ENCODE measurements at places on chromosomes 2 and 18.
A peak's percentile ranks its signal among the peaks of the same experiment; 100 is the strongest.

DNA sequence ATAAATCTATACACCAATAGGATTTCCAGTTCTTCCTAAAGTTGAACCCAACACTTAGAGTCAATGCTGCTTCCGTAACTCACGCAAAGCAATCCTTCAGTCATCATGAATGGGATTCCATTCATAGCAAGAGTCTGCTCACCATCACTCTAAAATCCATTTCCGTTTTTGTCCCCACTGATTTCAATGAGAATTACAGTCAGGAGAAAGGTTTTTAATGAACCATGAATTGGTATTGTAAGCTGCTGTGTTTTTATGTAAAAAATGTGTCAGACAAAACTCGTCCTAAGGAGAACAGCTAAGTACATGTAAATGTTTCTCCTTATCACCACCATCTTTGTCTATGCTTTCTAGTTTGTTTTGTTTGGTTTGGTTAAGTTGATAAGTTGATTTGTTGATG lies 391.5 kb downstream of the IRS1 start:
- DNase-seq = peak; percentile 91

DNA sequence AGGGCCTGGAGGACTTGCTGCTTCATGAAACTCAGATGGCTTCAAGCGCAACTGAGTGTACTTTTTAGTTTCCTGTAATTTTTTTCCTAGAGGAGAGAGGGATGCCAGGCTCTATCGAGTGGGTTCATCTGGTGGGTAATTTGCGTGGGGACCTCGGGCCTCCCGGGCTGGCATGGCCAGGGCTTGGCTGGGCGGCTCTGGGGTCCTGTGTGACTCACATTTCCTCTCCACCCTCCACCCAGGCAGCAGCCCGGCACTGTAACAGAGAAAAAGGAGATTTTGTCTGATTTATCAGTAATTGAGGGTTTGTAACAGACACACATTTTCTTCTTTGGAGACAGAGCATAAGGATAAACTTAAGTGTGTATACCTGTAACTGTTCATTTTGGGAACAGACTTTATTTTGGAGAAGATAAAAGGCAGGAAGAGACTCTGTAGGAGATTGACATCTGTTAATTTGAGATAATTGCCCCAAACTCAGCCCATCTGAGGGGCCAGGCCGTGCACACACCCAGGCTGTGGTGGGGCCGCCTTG lies 64.3 kb downstream of the NFATC1 start:
- DNase-seq = no peak

DNA sequence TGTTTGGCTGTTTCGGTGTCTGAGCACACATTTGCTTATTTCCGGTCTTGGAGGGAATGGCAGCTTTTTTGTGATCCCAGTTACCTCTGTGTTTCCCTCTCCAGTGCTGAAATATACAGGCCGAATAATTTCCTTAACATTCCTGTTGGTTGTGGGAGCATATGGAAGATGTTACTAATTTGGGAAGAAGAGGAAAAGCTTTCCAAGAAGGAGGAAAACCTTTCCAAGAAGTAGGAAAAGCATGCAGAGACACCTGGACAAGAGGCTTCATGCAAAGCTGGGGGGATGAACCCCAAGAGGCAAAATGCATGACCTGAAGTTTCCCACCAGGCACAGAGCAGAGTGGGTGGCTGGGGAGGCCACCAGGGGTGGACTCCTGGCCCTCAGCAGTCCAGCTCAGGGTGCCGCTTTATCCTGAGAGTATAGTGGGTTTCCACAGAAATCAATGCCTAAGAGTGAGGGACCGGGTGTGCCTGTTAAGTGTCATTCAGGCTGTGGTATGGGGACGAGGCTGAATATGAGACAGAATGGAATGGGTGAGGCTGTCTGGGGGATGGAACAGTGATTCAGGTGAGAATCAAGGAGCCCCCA lies 25.5 kb upstream of the GNAL start:
- DNase-seq = no peak

DNA sequence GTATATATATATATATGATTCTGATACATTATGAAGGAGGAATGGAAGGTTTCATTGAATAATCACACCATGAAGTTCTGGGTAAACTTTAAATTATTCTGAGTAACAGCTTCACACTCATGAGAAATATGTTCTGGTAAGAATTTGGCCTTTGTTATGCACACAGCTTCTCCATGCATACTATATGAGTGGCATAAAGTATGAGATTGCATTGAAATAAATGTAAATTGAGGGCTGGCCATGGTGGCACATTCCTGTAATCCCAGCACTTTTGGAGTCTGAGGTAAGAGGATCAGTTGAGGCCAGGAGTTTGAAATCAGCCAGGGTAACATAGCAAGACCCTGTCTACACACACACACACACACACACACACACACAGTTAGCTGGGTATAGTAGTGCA lies 50.0 kb upstream of the ARL5A start:
- DNase-seq = no peak

- DNase-seq = no peak
Measured at GRCh38 chr2:46273225-46273863, 23.9 kb upstream of the EPAS1 start.

Measured in A673 (cell line).